ENCODE measurements at places on chromosomes 12 and 14. TPM values are rescaled to one million over a fixed set of nuclear protein-coding genes. Genes with fewer than 3 reads are reported as not detected.

GRCh38 chr12:11075642-11076041, 13.5 kb upstream of the TAS2R46 start:
- H3K27me3 ChIP-seq, result no peaks in the 10 kb centered on the region
- peaks cover 28% of the 10 kb centered on the region for H3K36me3 ChIP-seq

- H3K27ac ChIP-seq, result no peak overlapping the region
- no peak overlapping the region for H3K4me3 ChIP-seq
- DNase-seq, result no peak
- no peaks in the 10 kb centered on the region for H3K36me3 ChIP-seq
These were observed 123.0 kb downstream of the FSCB start for GRCh38 chr14:44384093-44384492.

DNA sequence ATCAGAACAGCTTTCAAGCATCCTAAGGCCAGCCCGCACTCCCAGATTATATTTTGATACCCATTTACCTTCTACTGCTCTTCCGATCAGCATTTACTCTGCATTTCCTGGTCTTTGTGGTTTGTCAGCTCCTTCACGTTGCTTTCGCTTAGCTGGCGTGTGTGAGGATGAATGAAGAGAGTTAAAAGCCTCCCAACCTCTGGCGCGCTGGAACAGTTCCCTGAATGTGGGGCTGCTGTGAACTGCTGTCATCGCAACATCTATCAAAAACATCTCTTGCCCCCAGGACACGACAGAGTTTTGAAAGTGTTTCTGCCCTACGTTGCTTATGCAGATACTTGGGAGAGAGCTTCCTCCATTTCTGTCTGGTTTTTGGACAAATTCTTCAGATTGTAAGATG, 129.2 kb downstream of the KCNA5 start:
- no peak for DNase-seq
- no peak overlapping the region for H3K27ac ChIP-seq
- H3K36me3 ChIP-seq, result no peaks in the 10 kb centered on the region

HHIPL1 gene
- not detected for total RNA-seq

TBX5 gene
- total RNA-seq, result not detected

DNA sequence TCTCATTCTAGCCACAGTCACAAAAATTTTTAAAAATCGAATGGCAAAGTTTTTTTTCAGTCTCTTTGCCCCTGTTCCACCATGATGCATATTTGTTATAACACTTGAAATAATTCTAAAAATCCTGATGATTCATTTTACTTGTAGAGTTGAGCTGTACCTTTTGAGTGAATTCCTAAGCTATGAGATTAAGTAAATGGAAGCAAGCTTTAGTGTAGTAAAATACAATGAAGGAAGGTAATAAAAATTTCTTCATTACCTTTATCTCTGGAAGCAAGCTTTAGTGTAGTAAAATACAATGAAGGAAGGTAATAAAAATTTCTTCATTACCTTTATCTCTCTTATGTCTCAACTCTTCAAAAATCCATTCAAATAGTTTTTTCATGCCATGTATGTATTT, 46.1 kb downstream of the TMTC3 start:
- no peaks in the 10 kb centered on the region for H3K27me3 ChIP-seq
- H3K4me1 ChIP-seq, result no peaks in the 10 kb centered on the region
- no peak overlapping the region for H3K4me3 ChIP-seq
- no peak overlapping the region for H3K27ac ChIP-seq
- no peak for DNase-seq

MORN3 gene
- 1.8 TPM for total RNA-seq

DNA sequence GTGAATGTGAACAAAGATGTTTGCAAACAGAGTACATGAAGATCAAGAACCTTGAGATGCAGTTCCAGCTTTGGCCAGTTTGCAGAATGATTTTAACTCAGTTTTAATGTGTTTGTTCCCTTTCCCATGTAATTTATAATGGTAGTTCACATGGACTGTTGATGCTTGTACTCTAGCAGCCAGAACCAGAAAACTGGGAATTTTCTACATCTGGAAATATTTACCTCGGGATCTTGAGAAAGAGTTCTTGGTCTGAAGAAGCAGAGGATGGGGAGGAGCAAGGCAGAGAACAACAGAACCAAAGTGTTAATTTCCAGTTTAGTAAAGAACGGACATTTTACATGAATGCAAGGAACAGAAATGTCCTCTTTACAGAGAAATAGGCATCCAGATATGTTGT, 37.0 kb upstream of the PMCH start:
- no peak for DNase-seq
- no peaks in the 10 kb centered on the region for H3K36me3 ChIP-seq
- no peaks in the 10 kb centered on the region for H3K4me1 ChIP-seq
- H3K27me3 ChIP-seq, result peaks cover 20% of the 10 kb centered on the region
- H3K27ac ChIP-seq, result no peak overlapping the region
- no peak overlapping the region for H3K4me3 ChIP-seq

DNA sequence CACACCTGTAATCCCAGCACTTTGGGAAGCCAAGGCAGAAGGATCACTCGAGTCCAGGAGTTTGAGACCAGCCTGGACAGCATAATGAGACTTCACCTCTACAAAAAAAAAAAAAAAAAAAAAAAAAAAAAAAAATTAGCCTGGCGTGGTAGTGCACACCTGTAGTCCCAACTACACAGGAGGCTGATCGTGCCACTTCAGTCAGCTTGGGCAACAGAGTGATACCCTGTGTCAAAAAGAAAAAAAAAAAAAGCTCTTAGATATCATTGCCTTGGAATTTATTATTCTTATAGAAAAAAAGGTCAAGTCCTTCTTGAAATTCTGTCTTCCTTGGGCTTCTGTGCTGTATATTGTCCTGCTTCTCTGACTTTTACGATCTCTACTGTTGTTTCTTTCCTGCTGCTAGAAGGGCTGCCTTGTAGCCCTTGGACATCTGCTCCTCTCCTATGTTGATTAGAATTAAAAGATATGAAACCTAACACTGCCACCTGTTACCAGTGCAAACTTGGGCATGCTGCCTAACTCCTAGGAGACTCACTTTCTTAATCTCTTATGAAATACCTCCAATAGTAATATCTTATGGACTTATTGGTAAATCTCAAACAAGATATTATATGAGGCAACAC, 5.7 kb downstream of the TMEM19 start:
- DNase-seq, result no peak
- peaks cover 34% of the 10 kb centered on the region for H3K4me1 ChIP-seq

DNA sequence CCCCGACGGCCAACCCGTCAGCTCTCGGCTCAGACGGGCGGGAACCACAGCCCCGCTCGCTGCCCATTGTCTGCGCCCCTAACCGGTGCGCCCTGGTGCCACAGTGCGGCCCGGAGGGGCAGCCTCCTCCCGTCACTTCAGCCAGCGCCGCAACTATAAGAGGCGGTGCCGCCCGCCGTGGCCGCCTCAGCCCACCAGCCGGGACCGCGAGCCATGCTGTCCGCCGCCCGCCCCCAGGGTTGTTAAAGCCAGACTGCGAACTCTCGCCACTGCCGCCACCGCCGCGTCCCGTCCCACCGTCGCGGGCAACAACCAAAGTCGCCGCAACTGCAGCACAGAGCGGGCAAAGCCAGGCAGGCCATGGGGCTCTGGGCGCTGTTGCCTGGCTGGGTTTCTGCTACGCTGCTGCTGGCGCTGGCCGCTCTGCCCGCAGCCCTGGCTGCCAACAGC, at the start of gene WNT1:
TSS of gene WNT1 (plus strand) at position 32 of the 450 bp plus-strand sequence. CDS start at position 361, 329 bp downstream.
- peaks cover 42% of the 10 kb centered on the region for H3K4me1 ChIP-seq
- peaks cover 90% of the 10 kb centered on the region for H3K27me3 ChIP-seq
- H3K36me3 ChIP-seq, result no peaks in the 10 kb centered on the region
- no peak for DNase-seq
- peak within 1 kb of the TSS; percentile 70 for H3K4me3 ChIP-seq
- H3K27ac ChIP-seq, result peak within 1 kb of the TSS; percentile 30

LPAR5 gene
- 7.9 TPM for total RNA-seq

All from activated naive CD8-positive, alpha-beta T cell treated with anti-CD3 and anti-CD28 coated beads for 36 hours (primary cell).